ENCODE measurements at places on chromosomes 16 and 17.

GRCh38 chr17:32880671-32881453, 3.9 kb upstream of the MYO1D start:
- peaks cover 9% of the 10 kb centered on the region for H3K4me1 ChIP-seq
- no peak overlapping the region for H3K4me3 ChIP-seq
- no peak overlapping the region for H3K27ac ChIP-seq

DNA sequence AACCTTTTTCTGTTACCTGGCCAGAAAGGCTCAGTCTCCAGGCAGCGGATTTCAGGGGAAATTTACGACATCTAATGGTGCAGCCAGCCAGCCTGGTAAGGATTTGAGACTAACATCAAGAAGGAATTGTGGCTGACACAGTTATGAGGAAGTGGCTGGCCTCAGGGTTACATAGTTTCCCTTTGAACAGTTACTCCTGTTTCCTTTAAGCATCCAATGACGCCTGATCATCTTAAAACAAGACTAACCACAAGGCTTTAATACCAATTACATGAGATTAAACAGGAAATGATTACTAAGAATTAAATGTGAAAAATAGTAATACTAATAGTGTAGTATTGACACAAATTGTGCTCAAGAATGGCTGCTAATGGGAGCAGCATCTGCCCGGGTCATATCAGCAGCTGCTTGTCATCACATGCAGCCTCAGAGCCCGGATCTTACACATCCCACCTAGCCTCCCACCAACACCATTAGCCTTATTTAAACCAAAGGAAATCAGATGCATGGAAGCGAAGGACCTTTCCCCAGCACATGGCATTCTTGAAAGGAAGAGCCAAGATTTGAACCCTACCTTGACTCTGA, 431.8 kb downstream of the PMP22 start:
- no peaks in the 10 kb centered on the region for H3K36me3 ChIP-seq
- no peaks in the 10 kb centered on the region for H3K4me1 ChIP-seq
- H3K27ac ChIP-seq, result no peak overlapping the region
- DNase-seq, result no peak
- H3K4me3 ChIP-seq, result no peak overlapping the region
- no peaks in the 10 kb centered on the region for H3K27me3 ChIP-seq

DNA sequence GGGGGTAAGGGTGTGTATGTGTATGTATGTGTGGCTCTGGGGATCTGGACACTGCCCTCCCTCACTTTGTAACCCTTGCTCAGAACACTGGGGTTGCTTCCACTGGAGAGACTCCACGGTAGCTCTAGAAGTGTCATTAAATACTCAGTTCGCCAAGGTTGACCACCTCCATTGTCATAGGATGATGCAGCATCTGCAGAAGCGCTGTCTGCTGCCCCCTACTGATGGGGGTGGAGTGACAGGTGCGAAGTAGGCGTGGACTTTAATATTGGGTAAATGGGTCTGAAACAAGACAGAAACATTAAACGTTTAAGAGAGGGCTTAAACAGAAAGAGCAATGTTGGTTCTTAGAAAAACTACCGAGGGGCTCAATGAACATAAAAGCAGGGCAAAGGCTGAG, 35.5 kb upstream of the STAC2 start:
- H3K27me3 ChIP-seq, result no peaks in the 10 kb centered on the region
- no peaks in the 10 kb centered on the region for H3K4me1 ChIP-seq
- H3K4me3 ChIP-seq, result no peak overlapping the region
- H3K27ac ChIP-seq, result no peak overlapping the region
- no peak for DNase-seq

- no peak overlapping the region for H3K27ac ChIP-seq
- H3K27me3 ChIP-seq, result no peaks in the 10 kb centered on the region
- no peak for DNase-seq
- H3K4me1 ChIP-seq, result no peaks in the 10 kb centered on the region
- no peak overlapping the region for H3K4me3 ChIP-seq
Observed at GRCh38 chr17:67071595-67071994, 27.2 kb downstream of the CACNG1 start.

- no peak overlapping the region for H3K4me3 ChIP-seq
- no peaks in the 10 kb centered on the region for H3K4me1 ChIP-seq
- no peaks in the 10 kb centered on the region for H3K27me3 ChIP-seq
Observed at GRCh38 chr17:65586899-65587298, 25.5 kb upstream of the AXIN2 start.

- no peak overlapping the region for H3K4me3 ChIP-seq
- no peak overlapping the region for H3K27ac ChIP-seq
- H3K36me3 ChIP-seq, result no peaks in the 10 kb centered on the region
Observed at GRCh38 chr16:535446-536405, 8.2 kb downstream of the CAPN15 start.

DNA sequence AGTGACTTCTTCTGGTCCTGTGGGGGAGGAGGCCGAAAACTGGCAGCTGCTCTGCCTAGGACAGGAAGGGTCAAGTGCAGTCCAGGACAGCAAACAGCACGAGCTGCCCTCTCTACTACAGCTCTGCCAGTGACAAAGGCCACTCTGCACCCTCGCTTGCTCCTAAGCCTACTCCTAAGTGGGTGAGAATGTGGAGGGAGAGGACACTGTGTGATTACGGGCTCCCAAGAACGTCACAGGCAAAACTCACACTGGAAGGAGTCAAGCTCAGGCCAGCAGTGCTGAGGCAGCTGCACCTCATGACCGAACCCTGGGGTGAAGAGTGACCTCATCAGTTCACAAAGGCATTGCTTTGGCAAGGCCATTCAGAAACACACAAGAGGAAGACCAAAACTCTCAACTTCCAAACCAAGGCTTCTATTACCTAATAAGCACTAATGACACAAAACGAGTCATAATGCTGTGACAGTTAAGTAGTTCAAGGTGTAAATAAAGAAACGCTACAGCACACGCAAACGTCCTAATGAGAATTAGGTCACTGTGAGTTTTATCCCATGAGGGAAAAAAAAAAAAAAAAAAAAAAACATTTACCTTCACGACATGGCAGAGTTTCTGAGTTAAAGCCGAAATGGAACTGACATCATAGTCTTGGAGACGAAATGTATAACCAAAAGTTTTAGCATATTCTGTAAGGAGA, 35.1 kb downstream of the MARF1 start:
- H3K27me3 ChIP-seq, result no peaks in the 10 kb centered on the region
- DNase-seq, result no peak
- H3K4me3 ChIP-seq, result no peak overlapping the region
- no peaks in the 10 kb centered on the region for H3K4me1 ChIP-seq
- no peak overlapping the region for H3K27ac ChIP-seq
- 0 out of 2 replicates have a peak, but pooled peaks cover 4% of the 10 kb centered on the region for H3K36me3 ChIP-seq

- H3K36me3 ChIP-seq, result no peaks in the 10 kb centered on the region
- H3K27ac ChIP-seq, result no peak overlapping the region
- no peak overlapping the region for H3K4me3 ChIP-seq
Observed at GRCh38 chr16:79419148-79419547, 181.4 kb downstream of the MAF start.

- no peaks in the 10 kb centered on the region for H3K36me3 ChIP-seq
- no peak overlapping the region for H3K4me3 ChIP-seq
- no peak overlapping the region for H3K27ac ChIP-seq
- DNase-seq, result no peak
Observed at GRCh38 chr17:60395508-60396065, 3.7 kb upstream of the USP32 start.

DNA sequence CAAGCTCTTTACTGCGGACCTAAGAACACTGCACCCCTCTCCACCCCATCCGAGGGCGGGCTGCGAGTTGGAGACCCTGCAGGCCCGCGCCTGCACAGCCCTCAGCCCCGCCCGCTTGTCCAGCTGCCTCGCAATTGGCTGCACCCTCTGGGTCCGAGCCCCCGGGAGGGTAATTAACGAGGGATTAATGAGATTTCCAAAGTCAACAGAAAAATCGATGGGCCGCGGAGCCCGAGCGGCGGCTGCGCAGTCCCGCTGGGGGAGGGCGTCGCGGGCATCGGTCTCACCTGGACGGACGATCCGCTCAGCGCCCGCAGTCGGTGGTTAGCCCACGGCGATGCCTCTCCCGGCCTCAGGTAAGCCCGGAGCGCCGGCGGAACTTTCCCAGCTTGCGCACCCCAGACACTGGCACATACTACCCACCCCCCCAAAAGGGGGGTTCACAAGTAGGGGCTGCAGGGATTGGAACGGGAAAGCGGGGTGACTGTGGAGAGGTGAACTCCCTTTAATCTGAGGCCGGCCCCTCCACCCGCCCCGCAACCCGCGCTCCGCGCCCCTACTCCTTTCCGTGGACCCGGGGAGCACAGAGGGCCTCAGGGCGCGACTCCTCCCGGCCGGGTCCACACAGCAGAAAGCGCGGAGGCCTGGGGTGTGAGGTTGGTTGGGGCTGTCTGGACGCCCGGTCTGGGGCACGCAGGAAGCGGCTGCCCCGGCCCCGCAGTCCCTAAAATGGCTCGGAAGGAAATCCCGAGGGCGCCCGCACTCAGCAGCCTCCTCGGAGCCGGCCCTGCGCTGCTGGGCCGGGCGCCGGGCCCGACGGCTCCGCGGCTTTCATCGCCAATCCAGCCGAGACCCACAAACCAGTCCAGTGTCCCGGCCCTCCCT, at the start of gene OTOP3:
Gene OTOP3 (plus strand): TSS at position 314 of the 885 bp plus-strand sequence. CDS start 24 bp downstream, at position 338.
- H3K27me3 ChIP-seq, result peaks cover 91% of the 10 kb centered on the region
- DNase-seq, result no peak
- H3K36me3 ChIP-seq, result no peaks in the 10 kb centered on the region

- H3K36me3 ChIP-seq, result no peaks in the 10 kb centered on the region
- H3K27me3 ChIP-seq, result peaks cover 19% of the 10 kb centered on the region
- peaks cover 19% of the 10 kb centered on the region for H3K4me1 ChIP-seq
- H3K4me3 ChIP-seq, result no peak within 1 kb of the TSS
Observed at GRCh38 chr17:40564883-40565768, at the start of gene CCR7. Gene CCR7 (minus strand): TSS chr17:40565472. CDS start chr17:40565409, 63 bp downstream.

DNA sequence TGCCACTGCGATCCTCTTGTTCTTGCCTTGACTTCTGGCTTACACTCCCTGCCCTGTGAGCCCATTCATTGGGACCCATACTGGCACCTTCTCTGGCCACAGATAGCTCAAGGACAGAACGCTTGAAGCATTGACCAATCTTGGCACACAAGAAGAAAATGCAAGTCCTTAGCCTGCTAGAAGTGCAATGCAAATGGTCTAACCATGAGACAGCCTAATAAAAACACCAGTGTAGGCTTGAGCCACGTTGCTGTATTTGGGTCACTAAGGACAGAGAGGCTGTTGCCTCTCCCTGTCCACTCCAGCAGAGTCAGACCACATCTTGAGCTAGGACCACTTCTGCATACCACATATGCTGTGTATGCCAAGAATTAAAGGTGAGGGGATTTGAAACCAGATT, 41.2 kb upstream of the HLF start:
- no peaks in the 10 kb centered on the region for H3K27me3 ChIP-seq
- H3K27ac ChIP-seq, result no peak overlapping the region
- no peak for DNase-seq
- H3K36me3 ChIP-seq, result no peaks in the 10 kb centered on the region
- H3K4me3 ChIP-seq, result no peak overlapping the region
- H3K4me1 ChIP-seq, result no peaks in the 10 kb centered on the region

- H3K27ac ChIP-seq, result peak overlapping the region; percentile 54
- no peaks in the 10 kb centered on the region for H3K36me3 ChIP-seq
- DNase-seq, result peak; percentile 26
- H3K4me1 ChIP-seq, result peaks cover 15% of the 10 kb centered on the region
- H3K27me3 ChIP-seq, result no peaks in the 10 kb centered on the region
Observed at GRCh38 chr16:69520800-69521602, 44.8 kb upstream of the NFAT5 start.

GRCh38 chr17:30947796-30948195, 23.0 kb upstream of the RNF135 start:
- no peak for DNase-seq
- H3K4me1 ChIP-seq, result no peaks in the 10 kb centered on the region
- H3K4me3 ChIP-seq, result no peak overlapping the region
- no peak overlapping the region for H3K27ac ChIP-seq
- H3K27me3 ChIP-seq, result no peaks in the 10 kb centered on the region

DNA sequence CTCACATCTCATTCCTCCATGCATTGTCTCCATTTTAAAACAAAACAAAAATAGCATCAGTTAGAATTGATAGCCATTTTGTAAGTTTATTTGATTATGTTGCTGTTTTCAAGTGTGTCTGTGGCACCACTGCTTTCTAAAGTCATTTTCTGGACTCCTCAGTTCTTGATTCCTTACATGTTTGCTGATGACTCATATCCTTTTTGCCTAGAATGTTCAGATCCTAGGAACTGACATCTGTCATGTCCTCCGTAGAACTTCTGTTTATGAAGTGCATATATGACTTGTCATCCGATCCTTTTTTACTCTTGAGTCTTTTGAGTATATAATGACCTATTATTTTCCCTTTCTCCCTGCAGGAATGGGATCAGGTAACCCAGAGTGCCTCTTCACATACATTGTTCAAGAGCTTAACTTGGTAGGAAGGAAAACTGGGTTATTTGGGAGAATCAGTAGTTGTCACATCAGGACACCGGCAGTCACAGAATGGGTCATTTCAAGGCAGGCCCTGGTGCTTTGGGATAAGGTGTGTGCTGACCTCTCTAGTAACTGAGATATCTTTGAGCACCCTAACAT, 69.2 kb downstream of the MAP2K4 start:
- H3K4me3 ChIP-seq, result no peak overlapping the region
- DNase-seq, result no peak
- no peaks in the 10 kb centered on the region for H3K27me3 ChIP-seq
- H3K27ac ChIP-seq, result no peak overlapping the region
- H3K4me1 ChIP-seq, result no peaks in the 10 kb centered on the region

DNA sequence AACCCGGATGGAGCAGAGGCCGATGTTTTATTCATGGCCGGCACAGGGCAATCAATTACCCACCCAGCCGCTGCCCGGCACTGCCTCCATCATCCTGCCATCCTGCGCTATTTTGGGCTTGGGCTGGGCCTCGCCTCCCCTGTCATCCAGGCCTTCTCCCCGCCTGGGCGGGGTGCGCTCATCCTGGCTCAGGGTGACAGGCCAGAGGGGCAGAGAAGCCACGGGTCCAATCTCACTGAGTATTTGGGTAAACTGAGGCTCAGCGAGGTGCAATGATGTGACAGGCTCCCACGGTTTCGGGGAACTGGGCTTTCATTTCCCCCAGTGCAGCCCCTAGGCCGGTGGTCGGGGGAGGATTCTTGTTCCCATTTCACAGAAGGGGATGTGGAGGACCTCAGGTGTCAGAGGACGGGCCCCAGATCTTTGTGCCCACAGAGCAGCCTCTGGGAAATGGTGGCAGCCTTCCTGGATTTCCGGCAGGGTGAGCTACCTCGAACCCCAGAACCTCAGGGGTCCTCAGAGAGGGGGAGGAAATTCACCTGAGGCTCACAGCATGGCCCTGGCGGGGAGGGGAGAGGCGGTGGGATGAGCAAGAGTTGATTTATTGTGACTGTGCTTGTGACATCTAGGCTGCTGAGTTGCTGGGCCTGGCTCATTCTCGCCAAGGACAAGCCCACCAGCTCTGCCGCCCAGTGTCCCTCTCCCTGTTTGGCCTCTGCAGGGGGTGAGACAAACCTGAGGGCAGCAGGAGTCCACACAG, 23.8 kb upstream of the KCNJ12 start:
- H3K4me3 ChIP-seq, result no peak overlapping the region
- DNase-seq, result no peak
- H3K27me3 ChIP-seq, result peaks cover 28% of the 10 kb centered on the region
- H3K4me1 ChIP-seq, result no peaks in the 10 kb centered on the region
- no peaks in the 10 kb centered on the region for H3K36me3 ChIP-seq

- no peak overlapping the region for H3K4me3 ChIP-seq
- no peaks in the 10 kb centered on the region for H3K36me3 ChIP-seq
- H3K27ac ChIP-seq, result no peak overlapping the region
- no peaks in the 10 kb centered on the region for H3K4me1 ChIP-seq
- no peak for DNase-seq
Observed at GRCh38 chr17:4219241-4219640, 44.5 kb downstream of the ANKFY1 start.

All from MM.1S (cell line).